HT1080 (cell line): ENCODE measurements at places on chromosomes 3 and 15. TPM values are rescaled to one million over a fixed set of nuclear protein-coding genes. Genes with fewer than 3 reads are reported as not detected.

The PRTG gene
- total RNA-seq: 3.3 and 8.4 TPM in 2 replicates

- no peak for DNase-seq
These were observed 177.5 kb downstream of the FNDC3B start for GRCh38 chr3:172216911-172217310.

DNA sequence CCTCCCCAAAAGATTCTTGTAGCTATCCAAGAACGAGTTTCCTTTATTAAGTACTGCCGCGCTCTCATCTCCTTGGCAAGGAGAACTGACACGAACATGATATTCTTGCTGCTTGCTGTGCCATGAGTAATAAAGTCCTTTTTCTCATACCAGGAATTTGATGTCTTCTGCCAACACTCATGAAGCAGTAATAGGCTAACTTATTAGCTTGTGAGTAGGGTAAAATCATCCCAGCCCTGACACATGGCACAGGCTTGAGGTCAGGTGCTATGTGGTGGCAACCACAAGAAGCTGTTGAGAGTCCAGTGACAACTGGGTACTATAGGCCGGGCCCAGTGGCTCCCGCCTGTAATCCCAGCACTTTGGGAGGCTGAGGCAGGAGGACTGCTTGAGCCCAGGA is 22.7 kb upstream of the UBXN7 start:
- no peak for DNase-seq

GRCh38 chr3:186917512-186918312 is 12.6 kb upstream of the ST6GAL1 start:
- DNase-seq: no peak

The GPR62 gene
- total RNA-seq: 0.08 and 0.23 TPM in 2 replicates

GRCh38 chr3:4751029-4751501 is 228.2 kb upstream of the BHLHE40 start:
- no peak for DNase-seq

DNA sequence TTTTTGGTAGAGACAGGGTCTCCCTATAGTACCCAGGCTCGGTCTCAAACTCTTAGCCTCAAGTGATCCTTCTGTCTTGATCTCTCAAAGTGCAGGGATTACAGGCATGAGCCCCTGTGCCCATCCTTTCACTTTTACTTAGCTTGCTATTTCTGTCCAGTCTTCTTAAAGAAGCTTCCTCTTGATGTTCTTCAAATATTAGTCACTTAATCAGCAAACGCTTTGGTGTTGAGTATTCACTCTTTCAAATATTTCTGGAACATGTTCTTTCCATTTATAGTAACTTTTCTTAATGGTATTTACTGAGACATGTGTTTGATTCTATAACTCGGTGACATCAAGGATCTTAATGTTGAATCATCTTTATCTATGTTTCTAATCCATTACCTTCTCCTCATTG is 122.1 kb downstream of the CNTN6 start:
- no peak for DNase-seq

The NDN gene
- 3.7 and 4.0 TPM in 2 replicates for total RNA-seq

DNA sequence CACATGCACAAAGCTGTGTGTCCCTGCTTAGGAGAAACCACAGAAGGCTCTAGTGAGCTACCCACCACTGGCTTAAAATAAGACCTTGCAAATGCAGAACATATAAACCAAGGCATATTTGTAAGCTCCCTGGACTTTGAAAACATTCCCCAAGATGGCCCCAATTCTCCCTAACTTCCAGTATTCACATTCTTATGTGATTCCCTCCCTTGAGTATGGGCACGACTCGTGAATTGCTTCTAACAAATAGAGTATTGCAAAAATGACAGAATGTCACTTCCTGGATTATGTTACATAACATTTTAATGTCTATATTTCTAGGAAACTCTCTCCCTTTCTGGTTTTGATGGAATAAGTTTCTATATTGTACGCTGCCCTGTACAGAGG is 131.8 kb upstream of the MCTP2 start:
- DNase-seq: no peak

DNA sequence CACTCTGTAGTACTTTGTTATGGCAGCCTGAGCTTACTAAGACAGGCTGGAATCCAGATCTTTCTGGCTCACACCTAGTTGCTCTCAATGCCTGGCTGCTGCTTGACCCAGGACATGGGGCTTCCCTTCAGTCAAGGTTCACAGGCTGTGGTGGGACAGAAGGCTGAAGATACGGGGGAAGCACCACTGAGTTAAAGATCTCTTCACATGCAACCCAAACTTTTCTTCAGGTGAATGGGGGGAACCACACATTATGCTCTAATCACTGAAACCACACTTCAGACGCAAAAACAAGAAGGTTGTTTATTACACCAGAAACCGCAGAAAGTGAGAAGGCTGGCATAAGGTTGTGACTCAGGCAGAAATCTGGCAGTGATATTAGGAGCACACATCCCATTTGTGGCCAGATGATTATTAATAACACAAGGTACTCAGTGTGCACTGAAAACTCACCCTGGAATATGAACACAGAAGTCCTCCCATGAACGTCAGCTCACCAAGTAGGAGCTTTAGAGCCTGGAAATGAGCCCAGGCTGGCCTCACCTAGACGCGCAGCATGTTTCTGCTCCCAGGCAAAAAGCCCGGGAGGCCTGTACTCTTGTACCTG is 230.5 kb upstream of the CHRNA7 start:
- DNase-seq: peak; percentile 19

DNA sequence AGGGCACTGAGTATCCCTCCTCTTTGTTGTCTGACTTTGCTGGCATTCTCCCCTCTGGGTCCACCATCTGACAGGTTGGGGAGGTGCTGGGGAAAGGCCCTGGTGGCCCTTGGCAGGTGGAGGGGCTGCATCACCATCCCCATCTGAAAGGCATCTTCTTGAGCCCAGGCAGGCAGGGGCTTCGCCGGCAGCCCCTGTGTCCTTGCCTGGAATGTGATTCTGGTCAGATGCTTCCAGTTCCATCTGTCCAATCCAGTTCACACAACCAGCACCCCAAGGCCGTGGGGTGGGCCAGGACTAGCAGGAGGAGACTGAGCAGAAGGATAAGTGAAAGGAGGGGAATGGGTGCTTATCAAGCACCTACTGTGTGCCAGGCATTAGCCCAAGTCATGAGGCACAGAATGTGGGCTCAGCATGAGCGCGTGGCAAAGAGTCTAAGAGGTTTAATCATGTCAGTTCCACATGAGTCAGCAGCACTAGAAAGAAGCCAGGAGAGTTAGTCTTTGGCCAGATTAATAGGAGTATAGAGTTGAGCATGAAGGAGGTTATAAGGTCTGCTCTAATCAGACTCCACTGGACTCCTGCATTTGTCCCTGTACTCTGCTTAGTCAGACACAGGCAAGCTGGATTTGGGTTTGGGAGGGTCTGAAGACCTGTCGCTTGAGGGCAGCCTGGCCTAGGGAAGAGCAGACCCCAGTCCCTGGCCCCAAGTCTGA is 10.5 kb upstream of the TXNRD3 start:
- DNase-seq: no peak

The CPLX3 gene
- total RNA-seq: 0.10 and 0.26 TPM in 2 replicates

The NR2E3 gene
- total RNA-seq: not detected in 2 replicates

DNA sequence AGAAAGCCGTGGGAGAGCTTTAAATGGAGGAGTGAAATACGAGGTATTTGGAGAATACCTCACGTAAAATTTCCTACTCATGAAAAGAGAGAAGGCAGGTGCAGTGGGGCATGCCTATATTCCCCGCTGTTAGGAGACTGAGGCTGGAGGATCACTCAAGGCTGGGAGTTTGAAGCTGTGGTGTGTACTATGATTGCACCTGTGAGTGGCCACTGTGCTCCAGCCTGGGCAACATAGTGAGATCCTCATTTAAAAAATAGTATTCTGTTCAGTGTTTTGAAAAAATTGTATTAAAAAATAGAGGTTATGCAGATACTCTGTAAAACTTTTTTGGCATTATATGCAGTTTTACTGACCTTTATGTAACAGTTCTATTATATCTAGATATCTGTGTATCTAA is 20.0 kb downstream of the UBE2E1 start:
- no peak for DNase-seq

The ISG20 gene
- total RNA-seq: 39.1 and 48.9 TPM in 2 replicates

The LMCD1 gene
- 1.3 and 6.8 TPM in 2 replicates for total RNA-seq

DNA sequence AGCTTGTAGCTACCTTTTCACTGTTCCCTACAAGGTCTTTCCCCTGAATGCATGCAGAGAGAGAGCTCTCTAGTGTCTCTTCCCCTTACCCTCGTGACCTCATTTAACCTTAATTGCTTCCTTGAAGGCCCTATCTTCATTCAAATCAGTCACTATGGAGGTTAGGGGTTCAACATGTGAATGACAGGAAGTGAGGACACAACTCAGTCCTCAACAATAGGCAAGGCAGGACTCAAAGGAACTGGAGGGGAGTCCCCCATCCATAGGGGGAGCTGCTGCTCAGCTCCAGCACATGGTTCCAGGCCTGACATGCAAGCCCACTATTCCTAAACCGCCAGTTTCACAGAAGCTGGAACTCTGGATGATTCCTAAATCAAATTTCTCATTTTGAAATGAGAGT is 33.8 kb upstream of the GYG1 start:
- peak; percentile 32 for DNase-seq

- DNase-seq: peak; percentile 74
These were observed 252.2 kb upstream of the TBL1XR1 start for GRCh38 chr3:177449360-177450006.

DNA sequence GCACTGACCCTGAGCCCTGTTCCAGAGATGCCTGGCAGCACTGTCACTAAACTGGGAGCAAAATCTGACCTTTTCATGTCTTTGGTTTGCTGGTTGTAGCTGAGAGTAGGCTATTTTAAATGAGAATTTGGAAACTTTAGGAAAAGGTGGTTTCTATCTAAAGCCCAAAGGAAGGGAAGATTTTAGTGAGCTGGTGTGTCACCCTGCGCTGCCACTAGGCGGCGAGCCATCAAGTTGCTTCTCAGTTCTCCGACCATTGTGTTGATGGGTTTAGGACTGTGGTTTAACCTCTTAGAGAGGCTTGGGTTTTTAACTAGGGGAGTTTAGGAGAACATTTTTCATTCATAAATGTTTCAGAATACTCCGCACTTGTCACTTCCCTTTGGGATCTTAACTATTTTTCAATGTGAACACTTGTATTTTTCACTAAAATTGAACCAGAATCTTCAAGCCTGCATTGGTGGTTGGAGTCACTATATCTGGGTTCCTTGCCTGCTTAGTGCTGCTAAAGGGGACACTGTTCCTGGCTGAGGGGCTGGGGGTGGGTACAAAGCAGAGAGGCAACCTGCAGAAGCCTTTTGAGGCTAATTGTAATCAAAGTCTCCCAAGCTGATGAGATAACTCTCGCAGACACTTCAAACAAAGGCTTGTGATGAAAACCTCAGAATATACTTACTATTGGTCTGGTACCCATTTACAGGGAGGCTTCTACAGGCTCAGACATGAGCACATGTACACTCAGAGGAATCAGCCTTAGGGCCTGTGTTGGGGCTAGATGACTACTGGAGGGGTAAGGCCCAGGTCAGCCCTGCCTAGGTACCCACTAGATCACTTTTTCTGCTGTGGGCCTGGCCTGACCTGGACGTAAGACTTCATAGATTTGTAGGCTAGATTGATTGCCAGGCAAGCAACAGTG is 16.8 kb downstream of the EXOSC7 start:
- no peak for DNase-seq

The C3orf20 gene
- total RNA-seq: 0.05 TPM in 1 of 2 replicates, not detected in the other

DNA sequence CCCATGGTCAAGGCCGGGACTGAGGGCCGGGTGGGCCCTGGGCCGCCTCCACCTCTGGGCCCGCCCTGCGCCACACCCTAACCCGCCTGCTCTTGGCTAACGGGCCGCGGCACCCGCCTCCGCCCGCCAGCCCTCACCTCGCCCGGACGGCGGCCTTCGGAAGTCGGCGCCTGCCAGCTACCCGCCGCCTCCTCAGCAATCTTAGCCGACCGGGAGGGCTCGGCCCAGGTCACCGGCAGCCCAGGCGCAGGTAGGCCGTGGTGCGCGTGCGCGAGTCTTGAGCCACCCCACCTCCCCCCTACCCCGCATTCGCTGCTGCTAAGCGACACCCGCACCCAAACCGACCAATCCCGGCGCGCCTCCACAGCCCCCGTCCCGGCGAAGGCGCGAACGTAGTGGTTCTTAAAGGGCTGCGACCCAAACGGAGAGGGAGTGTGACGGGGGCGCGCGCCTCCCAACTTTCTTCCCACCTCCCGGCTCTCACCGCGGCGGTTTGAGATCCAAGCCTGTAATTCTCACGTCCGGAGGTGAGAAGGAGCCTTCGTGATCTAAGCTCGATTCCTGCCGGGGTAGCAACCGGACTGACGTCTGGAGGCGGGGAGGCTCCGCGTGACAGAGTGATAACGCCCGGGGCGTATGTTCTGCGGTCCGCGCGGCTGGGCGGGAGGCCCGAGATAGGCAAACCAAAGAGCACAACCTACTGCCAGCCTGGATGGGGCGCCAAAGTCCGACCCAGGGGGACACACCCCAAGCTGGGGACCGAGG is at the start of gene SEC22C:
TSS of gene SEC22C (minus strand) at position 259 of the 765 bp plus-strand sequence. CDS start 12,921 bp downstream, outside the sequence.
- peak; percentile 93 for DNase-seq

DNA sequence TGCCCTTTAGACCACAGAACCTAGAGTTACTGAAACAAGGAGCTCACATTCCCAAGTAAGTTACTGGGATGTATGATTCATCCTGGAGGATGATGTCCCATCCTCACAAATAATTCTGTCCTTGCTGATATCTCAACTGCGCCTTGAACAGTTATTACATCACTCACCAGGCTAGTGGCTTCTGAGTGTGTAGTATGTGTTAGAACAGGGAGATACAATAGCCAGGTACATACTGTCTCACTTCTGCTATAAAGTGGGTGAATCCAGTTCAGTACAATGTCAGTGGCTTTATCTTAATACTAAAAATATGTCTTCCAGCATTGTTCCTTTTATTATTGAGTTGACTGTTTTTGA is 483.2 kb upstream of the FRG2C start:
- no peak for DNase-seq

- peak; percentile 95 for DNase-seq
These were observed 24.0 kb downstream of the TSEN2 start for GRCh38 chr3:12508291-12508700.

DNA sequence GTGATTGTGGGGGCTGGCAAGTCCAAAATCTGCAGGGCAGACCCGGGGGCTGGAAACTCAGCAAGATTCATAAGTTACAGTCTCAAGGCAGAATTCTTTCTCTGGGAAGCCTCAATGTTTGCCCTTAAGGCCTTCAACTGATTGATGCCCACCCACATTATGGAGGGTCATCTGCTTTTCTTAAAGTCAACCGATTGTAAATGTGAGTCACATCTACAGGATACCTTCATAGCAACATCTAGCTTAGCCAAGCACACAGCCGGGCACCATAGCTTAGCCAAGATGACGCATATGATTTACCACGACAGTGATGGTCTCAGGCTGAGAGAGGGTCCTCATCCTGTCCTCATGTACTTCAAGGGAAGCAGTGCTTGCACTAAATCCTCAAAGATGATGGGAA is 43.5 kb downstream of the IDH2 start:
- no peak for DNase-seq

DNA sequence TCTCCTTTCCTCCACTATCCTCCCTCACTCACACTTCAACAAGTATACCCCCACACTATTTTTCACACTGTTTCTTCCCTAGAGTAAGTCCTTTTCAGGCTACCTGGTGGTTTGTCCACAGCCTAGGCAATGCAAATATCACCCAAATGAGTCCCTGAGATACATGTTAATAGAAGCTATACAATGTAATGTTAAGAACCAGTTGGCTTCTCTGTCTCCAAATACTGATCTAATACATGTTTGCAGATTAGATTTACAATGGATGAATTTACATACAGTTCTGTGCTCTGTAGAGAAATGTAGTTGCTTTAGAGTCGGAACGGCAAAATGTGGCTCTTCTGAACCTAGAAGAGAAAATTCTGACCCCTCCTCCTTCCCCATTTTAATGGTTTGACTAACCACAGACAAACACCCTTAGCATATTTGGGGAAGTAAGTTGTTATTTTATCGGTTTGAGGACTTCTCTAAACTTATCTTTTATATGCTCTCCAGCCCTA is 63.6 kb upstream of the MBNL1 start:
- no peak for DNase-seq

GRCh38 chr3:97689962-97690361 is 74.6 kb upstream of the ARL6 start:
- no peak for DNase-seq
